Breast epithelium (tissue), 4 donors: ENCODE measurements at places on chromosomes 12 and 14.

DNA sequence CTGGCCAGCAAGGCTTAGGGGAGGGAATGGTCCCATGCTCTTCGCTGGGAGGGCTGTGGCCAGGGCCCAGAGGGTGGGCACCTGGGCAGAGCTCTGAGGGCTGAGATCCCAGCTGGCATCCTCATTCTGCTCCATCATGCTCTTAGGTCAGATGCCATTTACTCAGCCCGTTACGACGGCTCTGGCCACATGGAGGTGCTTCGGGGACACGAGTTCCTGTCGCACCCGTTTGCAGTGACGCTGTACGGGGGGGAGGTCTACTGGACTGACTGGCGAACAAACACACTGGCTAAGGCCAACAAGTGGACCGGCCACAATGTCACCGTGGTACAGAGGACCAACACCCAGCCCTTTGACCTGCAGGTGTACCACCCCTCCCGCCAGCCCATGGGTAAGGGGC, 30.8 kb upstream of the LRP1-AS start:
- H3K27me3 ChIP-seq = no peaks in the 10 kb centered on the region
- no peak overlapping the region for H3K27ac ChIP-seq
- no peaks in the 10 kb centered on the region for H3K4me1 ChIP-seq
- H3K36me3 ChIP-seq = no peaks in the 10 kb centered on the region
- DNase-seq = no peak

- H3K4me3 ChIP-seq = no peak overlapping the region
- no peaks in the 10 kb centered on the region for H3K4me1 ChIP-seq
- no peak overlapping the region for H3K27ac ChIP-seq
- H3K36me3 ChIP-seq = no peaks in the 10 kb centered on the region
- no peaks in the 10 kb centered on the region for H3K27me3 ChIP-seq
These were observed 40.2 kb upstream of the APPL2 start for GRCh38 chr12:105275997-105276733.

- no peak for DNase-seq
- H3K36me3 ChIP-seq = no peaks in the 10 kb centered on the region
- H3K27ac ChIP-seq = peak overlapping the region; percentile 82
- H3K27me3 ChIP-seq = no peaks in the 10 kb centered on the region
- peak overlapping the region; percentile 59 for H3K4me3 ChIP-seq
These were observed 516 bp downstream of the NINJ2 start for GRCh38 chr12:662566-663292.

DNA sequence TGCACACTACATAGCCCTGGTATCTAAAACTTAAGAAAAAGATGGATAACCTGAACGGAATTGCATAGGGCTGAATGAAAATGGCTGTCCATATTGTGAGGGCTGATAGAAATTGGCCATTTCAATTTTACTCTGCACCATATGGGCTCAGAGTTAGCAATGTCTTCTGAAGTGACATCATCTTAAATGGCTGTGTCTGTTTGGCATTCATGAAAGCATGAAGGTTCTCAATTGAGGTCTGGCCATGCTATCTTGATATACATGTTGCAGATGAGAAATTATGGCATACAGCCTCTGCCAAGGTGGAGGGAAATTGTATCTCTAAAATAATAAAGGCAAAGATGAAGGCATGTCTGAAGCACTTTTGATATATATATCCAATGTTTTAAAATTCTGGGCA, 226.0 kb upstream of the PDE3A start:
- H3K4me1 ChIP-seq = no peaks in the 10 kb centered on the region
- no peaks in the 10 kb centered on the region for H3K36me3 ChIP-seq
- no peak overlapping the region for H3K27ac ChIP-seq
- H3K4me3 ChIP-seq = no peak overlapping the region

GRCh38 chr14:54582334-54582733, 15.4 kb downstream of the SAMD4A start:
- H3K4me3 ChIP-seq = no peak overlapping the region
- H3K27ac ChIP-seq = no peak overlapping the region
- no peak for DNase-seq
- H3K4me1 ChIP-seq = no peaks in the 10 kb centered on the region
- no peaks in the 10 kb centered on the region for H3K36me3 ChIP-seq

GRCh38 chr14:73133795-73134194, 2.5 kb upstream of the PSEN1 start:
- no peak overlapping the region for H3K4me3 ChIP-seq
- H3K27me3 ChIP-seq = no peaks in the 10 kb centered on the region
- H3K4me1 ChIP-seq = peaks cover 9% of the 10 kb centered on the region

GRCh38 chr12:56679883-56680575, 8.1 kb downstream of the PTGES3 start:
- no peaks in the 10 kb centered on the region for H3K36me3 ChIP-seq
- DNase-seq = no peak
- no peak overlapping the region for H3K4me3 ChIP-seq
- no peak overlapping the region for H3K27ac ChIP-seq

GRCh38 chr12:117032593-117033381, 66.4 kb downstream of the TESC start:
- H3K27me3 ChIP-seq = no peaks in the 10 kb centered on the region
- H3K4me1 ChIP-seq = no peaks in the 10 kb centered on the region
- H3K36me3 ChIP-seq = no peaks in the 10 kb centered on the region

DNA sequence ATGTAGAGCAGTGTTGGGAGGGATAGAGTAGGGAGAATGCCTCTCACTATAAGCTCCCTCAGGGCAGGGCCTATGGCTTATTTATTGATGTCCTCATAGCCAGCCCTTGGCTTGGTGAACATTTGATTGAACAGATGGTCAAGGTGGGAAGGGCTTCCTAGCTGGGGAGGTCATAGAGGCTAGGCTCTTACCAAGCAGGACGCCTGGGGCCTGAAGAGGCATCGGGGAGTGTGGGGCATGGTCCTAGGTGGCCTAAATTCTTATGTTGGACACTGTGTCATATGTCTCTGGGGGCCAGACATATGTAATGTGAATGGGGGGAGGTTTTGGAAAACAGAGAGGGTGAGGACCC, 17.9 kb upstream of the KRT86 start:
- no peak overlapping the region for H3K4me3 ChIP-seq
- peaks cover 11% of the 10 kb centered on the region for H3K27me3 ChIP-seq
- no peak overlapping the region for H3K27ac ChIP-seq
- no peaks in the 10 kb centered on the region for H3K36me3 ChIP-seq

DNA sequence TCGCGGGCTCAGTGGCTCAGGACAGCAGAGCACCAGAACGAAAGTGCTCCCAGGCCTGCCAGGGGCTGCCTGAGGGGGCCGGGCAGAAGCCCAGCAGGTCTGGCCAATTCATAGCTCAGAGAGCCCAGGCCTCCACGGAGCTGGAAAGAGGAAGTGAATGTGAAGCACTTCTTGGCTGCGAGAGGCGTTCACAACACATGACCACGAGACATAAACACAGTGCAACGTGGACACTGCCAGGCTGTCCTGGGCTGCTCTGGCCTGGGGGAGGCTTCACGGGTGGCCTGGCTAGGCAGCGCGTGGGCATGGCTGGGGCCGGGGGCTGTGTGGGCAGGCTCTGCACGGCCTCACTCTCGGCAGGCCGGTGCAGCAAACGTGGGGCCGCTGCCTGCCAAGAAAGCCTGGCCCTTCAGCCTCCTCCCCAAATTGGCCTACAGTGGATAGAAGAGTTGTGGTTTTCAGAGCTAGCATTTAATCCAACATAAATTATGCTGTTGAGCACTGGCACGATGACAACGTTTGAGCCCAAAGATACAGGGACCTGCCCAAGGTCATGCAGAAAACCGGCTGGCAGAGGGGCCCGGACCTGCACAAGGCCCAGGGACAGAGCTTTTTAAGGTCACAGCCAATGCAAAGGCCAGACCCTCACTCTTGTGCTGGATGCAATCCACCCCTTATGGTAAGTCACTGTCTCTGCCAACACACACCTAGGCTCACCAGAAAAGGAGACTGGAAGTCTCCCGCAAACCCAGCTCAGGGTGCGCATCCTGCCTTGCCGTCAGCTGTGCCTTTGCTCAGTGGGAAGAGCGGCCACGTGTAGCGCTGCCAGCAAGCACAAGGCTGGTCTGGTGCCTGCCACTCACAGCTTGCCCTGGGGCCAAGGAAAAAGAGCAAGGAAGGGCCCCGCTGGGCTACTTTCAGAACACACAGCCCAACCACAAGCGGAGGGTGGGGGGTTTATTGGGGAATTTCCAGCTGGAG, 8.6 kb downstream of the SLC25A29 start:
- H3K36me3 ChIP-seq = no peaks in the 10 kb centered on the region
- H3K27ac ChIP-seq = peak overlapping the region; percentile 73

GRCh38 chr14:31895646-31896045, 181.5 kb upstream of the ARHGAP5 start:
- no peaks in the 10 kb centered on the region for H3K36me3 ChIP-seq
- H3K27me3 ChIP-seq = no peaks in the 10 kb centered on the region
- H3K4me3 ChIP-seq = no peak overlapping the region
- no peaks in the 10 kb centered on the region for H3K4me1 ChIP-seq
- DNase-seq = no peak

- H3K4me1 ChIP-seq = no peaks in the 10 kb centered on the region
- H3K27me3 ChIP-seq = no peaks in the 10 kb centered on the region
- H3K36me3 ChIP-seq = no peaks in the 10 kb centered on the region
- no peak for DNase-seq
- no peak overlapping the region for H3K4me3 ChIP-seq
These were observed 101.0 kb downstream of the DERA start for GRCh38 chr12:16012117-16012516.

DNA sequence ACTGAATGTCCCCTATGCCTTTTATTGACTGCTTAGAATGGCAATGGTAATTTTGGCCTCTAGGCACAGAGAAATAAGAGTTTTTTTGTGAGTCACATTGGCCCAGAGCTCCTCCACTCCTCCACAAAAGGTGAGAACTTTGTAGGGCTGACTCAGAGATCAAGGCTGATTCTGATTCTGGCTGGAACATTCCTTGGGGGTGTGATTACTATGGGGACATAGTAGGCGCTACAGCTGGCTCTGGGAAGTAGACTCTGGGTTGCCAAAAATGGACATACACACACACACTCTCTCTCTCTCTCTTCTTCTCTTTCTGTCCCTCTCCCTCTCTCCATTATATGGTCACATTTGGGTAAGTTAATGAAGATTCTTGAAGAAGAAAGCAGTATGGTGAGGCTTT, 174.6 kb upstream of the DDHD1 start:
- H3K27ac ChIP-seq = no peak overlapping the region
- no peak overlapping the region for H3K4me3 ChIP-seq
- no peak for DNase-seq

GRCh38 chr12:51973560-51973959, 22.1 kb downstream of the ACVR1B start:
- DNase-seq = no peak
- no peak overlapping the region for H3K27ac ChIP-seq
- no peaks in the 10 kb centered on the region for H3K36me3 ChIP-seq
- peaks cover 16% of the 10 kb centered on the region for H3K4me1 ChIP-seq
- H3K4me3 ChIP-seq = no peak overlapping the region
- H3K27me3 ChIP-seq = no peaks in the 10 kb centered on the region

DNA sequence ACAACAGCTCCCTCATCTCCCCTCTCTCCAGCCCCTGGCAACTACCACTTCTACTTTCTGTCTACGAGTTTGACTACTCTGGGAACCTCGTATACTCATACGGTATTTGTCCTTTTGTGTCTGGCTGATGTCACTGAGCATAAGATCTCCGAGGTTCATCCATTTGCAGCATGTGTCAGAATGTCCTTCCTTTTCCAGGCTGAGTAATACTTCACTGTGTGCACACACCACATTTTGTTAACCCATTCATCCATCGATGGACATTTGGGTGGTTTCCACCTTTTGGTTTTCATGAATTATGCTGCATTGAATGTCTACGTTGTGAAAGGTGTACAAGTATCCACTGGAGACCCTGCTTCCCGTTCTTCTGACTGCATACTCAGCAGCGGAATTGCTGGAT, 24.1 kb upstream of the DLK1 start:
- DNase-seq = no peak
- H3K27ac ChIP-seq = no peak overlapping the region
- H3K4me3 ChIP-seq = no peak overlapping the region
- H3K4me1 ChIP-seq = no peaks in the 10 kb centered on the region
- no peaks in the 10 kb centered on the region for H3K36me3 ChIP-seq
- no peaks in the 10 kb centered on the region for H3K27me3 ChIP-seq

GRCh38 chr12:79347866-79348265, 342.9 kb downstream of the PAWR start:
- no peaks in the 10 kb centered on the region for H3K27me3 ChIP-seq
- no peaks in the 10 kb centered on the region for H3K36me3 ChIP-seq
- no peaks in the 10 kb centered on the region for H3K4me1 ChIP-seq

- no peaks in the 10 kb centered on the region for H3K36me3 ChIP-seq
- H3K27ac ChIP-seq = no peak overlapping the region
- H3K27me3 ChIP-seq = no peaks in the 10 kb centered on the region
- H3K4me1 ChIP-seq = no peaks in the 10 kb centered on the region
- no peak overlapping the region for H3K4me3 ChIP-seq
- DNase-seq = no peak
These were observed 44.7 kb upstream of the AMIGO2 start for GRCh38 chr12:47124451-47124850.

DNA sequence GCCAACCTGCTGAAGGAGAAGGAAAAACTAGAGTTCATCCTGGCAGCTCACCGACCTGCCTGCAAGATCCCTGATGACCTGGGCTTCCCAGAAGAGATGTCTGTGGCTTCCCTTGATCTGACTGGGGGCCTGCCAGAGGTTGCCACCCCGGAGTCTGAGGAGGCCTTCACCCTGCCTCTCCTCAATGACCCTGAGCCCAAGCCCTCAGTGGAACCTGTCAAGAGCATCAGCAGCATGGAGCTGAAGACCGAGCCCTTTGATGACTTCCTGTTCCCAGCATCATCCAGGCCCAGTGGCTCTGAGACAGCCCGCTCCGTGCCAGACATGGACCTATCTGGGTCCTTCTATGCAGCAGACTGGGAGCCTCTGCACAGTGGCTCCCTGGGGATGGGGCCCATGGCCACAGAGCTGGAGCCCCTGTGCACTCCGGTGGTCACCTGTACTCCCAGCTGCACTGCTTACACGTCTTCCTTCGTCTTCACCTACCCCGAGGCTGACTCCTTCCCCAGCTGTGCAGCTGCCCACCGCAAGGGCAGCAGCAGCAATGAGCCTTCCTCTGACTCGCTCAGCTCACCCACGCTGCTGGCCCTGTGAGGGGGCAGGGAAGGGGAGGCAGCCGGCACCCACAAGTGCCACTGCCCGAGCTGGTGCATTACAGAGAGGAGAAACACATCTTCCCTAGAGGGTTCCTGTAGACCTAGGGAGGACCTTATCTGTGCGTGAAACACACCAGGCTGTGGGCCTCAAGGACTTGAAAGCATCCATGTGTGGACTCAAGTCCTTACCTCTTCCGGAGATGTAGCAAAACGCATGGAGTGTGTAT, 2.4 kb downstream of the FOS start:
- H3K36me3 ChIP-seq = no peaks in the 10 kb centered on the region
- H3K4me1 ChIP-seq = peaks cover 3% of the 10 kb centered on the region
- H3K4me3 ChIP-seq = peak overlapping the region; percentile 88
- no peaks in the 10 kb centered on the region for H3K27me3 ChIP-seq

- no peaks in the 10 kb centered on the region for H3K4me1 ChIP-seq
- no peak overlapping the region for H3K4me3 ChIP-seq
- H3K27ac ChIP-seq = no peak overlapping the region
- no peaks in the 10 kb centered on the region for H3K36me3 ChIP-seq
These were observed 49.9 kb upstream of the CCDC91 start for GRCh38 chr12:28140404-28140803.

- no peaks in the 10 kb centered on the region for H3K36me3 ChIP-seq
- no peak for DNase-seq
- H3K4me1 ChIP-seq = no peaks in the 10 kb centered on the region
- H3K27ac ChIP-seq = no peak overlapping the region
These were observed 1.5 kb upstream of the VAMP1 start for GRCh38 chr12:6471989-6472360.

GRCh38 chr12:67709367-67709954, 60.9 kb downstream of the DYRK2 start:
- no peaks in the 10 kb centered on the region for H3K36me3 ChIP-seq
- H3K4me3 ChIP-seq = no peak overlapping the region
- H3K27me3 ChIP-seq = no peaks in the 10 kb centered on the region
- H3K27ac ChIP-seq = no peak overlapping the region
